ENCODE measurements at places on chromosomes 2 and 18.

GRCh38 chr2:222468346-222468745, 44.0 kb downstream of the SGPP2 start:
- DNase-seq = no peak

GRCh38 chr2:170148161-170148560, 29.8 kb upstream of the MYO3B start:
- no peak for DNase-seq

GRCh38 chr2:74537140-74537539, 7.4 kb downstream of the HTRA2 start:
- DNase-seq = no peak

GRCh38 chr2:26712486-26713465, 20.3 kb downstream of the KCNK3 start:
- DNase-seq = no peak

DNA sequence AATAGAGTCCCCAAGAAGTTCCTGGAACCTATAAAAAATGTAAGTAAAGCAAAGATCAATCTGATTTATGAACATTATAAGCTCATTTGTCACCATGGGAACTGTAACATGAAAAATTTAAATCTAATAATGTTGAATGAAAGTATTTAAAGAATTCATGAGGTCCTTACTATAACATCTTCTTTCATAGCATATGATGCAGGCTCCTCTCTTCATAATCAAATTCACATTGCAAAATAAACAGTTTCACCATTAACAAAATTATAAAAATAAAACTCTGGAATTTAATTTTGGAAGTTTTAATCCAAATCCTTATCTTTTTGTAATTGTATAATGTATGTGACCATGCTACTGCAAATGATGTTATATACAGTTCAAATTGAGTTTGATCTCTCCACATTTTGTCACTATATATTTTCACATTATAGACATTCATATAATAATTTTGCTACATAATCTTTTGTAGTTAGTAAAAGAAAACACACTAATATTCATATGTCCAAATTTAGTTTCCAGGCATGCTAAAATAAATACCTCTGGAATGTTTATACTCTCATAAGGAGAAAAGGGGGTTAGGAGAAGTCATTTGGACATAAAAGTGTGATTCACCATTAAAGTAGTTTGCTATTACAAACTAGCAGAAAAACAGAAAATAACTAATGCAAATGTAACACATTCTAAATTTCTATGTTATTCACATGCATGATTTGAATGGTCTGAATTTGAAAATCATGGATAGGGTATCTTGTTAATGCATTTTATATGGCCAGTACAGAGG, 954.1 kb downstream of the DSC3 start:
- DNase-seq = no peak

GRCh38 chr2:85794038-85794441, 40.2 kb downstream of the ATOH8 start:
- DNase-seq = no peak

GRCh38 chr2:12754643-12755042, 37.9 kb downstream of the TRIB2 start:
- no peak for DNase-seq

DNA sequence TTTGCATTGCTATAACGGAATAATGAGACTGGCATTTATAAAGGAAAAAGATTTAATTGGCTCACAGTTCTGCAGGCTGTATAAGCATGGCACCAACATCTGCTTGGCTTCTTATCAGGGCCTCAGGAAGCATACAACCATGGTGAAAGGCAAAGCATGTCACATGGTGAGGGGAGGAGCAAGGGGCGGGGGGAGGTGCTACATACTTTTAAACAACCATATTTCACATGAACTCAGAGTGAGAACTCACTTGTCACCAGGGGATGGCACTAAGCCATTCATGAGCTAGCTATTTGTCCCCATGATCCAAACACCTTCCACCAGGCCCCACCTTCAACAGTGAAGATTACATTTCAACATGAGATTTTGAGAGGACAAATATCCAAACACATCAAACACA, 188.7 kb downstream of the MBD5 start:
- DNase-seq = peak; percentile 1

GRCh38 chr2:169738566-169739229, 5.1 kb downstream of the KLHL23 start:
- DNase-seq = no peak

DNA sequence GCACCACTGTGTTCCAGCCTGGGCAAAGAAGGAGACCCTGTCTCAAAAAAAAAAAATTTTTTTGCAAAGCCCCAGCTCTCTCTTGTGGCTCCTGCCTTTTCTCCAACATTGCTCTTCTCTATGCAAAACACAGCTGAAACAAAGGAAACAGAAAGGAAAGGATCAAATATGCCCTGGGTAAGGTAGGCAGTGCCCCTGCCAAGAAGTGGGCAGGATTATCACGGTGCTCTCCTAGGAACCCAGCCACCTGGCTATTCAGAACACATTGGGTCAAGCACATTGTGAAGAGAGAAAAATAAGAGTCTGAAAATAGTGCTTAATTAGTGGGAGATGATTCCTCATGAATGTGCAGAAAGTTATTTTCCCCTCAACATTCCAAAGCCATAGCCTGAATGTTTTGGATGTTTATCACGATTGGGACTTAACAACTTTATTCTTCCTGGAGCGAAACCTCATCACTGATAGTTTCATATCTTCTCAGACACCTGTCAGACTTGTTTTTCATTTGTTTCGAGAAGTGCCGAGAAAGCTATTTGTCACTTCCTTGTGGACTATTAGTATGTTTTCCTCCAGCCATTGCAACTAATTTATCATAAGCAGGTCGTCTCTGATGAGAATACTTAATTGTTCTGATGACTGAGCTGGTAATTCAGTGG, 42.7 kb upstream of the RPL31 start:
- DNase-seq = no peak

DNA sequence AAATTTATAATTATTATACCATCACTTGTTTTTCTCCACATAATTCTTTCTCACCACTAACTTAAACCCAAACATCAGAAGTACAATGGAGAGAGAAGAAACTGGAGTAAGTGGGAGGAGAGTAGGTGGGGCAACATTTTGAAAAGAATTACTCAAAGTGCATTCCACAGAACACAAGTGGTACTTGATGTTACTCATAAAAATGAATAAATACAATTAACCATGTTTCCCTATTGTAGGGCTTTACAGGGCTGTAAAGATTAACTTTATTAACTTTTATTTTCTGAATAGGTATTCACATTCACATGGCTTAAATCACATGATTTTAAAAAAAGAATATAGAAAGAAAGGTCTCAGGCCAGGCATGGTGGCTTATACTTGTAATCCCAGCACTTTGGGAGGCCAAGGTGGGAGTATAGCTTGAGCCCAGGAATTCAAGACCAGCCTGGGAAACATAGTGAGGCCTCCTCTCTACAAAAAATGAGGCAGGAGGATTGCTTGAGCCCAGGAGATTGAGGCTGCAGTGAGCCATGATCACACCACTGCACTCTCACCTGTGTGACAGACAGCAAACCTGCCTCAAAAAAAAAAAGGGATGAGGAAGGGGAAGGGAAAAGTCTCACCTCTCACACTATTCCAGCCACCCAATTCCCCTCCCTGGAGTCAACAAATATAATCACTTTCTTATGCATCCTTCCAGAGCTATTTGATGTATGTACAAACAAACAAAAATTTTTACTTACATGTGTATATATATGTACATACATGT, 47.1 kb downstream of the KCNG3 start:
- DNase-seq = no peak

DNA sequence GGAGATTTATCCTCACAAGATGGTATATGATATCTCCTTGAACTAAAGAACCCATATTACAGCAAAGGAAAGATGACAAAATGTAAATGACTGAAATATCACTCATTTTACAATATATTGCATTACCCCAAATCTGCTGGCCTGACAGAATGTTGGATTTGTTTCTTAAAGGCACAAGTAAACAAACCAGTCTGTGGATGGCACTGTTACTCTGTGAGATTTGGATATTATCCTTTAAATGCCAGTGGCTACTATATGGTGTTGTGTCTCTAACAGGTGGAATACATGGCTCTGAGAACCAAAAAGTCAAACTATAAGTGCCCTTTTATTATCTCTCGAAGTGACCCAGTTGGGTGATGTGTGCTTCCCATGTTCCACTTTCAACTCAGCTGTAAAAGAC, 125.7 kb downstream of the PDE1A start:
- no peak for DNase-seq

GRCh38 chr2:197926673-197927072, 122.3 kb downstream of the PLCL1 start:
- DNase-seq = no peak

GRCh38 chr2:68925295-68925896, 27.3 kb downstream of the GKN2 start:
- peak; percentile 62 for DNase-seq

- no peak for DNase-seq
These were observed 344.9 kb downstream of the RBM43 start for GRCh38 chr2:150916467-150917396.

DNA sequence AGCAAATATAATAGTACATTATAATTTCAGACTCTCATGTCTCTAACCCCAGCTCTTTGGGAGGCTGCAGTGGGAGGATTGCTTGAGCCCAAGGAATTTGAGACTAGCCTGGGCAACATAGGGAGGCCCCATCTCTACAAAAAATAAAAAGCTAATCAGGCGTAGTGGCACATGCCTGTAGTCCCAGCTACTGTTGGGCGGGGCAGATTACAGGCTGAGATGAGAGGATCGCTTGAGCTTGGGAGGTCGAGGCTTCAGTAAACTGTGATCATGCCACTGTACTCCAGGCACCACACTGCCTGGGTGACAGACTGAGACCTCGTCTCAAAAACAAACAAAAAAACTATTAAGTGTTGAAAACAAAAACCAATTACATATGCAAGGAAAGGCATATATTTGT, 123.0 kb upstream of the MYO3B start:
- no peak for DNase-seq

- DNase-seq = peak; percentile 39
These were observed 83.6 kb downstream of the ATAD2B start for GRCh38 chr2:23843051-23843976.

- DNase-seq = no peak
These were observed 31.1 kb downstream of the UGP2 start for GRCh38 chr2:63872571-63873328.

GRCh38 chr2:63434024-63435001, 154.0 kb downstream of the WDPCP start:
- no peak for DNase-seq

DNA sequence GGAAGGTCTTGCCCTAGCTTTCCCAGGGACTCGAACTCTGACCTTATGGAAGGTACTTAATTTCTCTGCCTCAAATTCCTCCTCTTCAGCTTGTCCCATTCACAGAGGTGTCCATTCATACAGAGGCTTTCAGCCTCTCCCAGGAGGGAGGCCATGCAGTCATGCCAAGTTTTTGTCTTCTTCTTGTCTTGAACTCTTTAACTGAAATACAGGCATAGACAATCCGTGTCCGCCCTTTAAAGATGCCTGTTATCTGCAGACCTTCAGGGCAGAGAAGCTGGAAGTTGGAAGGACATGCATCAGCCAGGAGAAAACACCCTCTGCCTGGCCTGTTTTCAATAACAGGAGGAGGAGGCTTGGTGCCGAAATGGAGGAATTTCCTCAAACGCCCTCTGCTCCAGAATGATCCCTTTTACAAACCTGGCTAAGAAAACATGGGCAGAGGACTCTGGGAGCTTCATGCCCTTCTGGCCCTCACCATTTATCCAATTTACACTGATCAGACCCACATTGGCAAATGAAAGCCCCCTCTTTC, 308.3 kb downstream of the MYCN start:
- DNase-seq = no peak

Measured in SW480 (cell line).